ENCODE measurements at places on chromosomes 5 and 9. TPM values are rescaled to one million over a fixed set of nuclear protein-coding genes. Genes with fewer than 3 reads are reported as not detected.

Gene FAF2
- total RNA-seq, result 32.9 TPM

- DNase-seq, result no peak
These were observed 1622.5 kb downstream of the MAT2B start for GRCh38 chr5:165127941-165128340.

Gene SLC9A3
- total RNA-seq, result 1.3 TPM

DNA sequence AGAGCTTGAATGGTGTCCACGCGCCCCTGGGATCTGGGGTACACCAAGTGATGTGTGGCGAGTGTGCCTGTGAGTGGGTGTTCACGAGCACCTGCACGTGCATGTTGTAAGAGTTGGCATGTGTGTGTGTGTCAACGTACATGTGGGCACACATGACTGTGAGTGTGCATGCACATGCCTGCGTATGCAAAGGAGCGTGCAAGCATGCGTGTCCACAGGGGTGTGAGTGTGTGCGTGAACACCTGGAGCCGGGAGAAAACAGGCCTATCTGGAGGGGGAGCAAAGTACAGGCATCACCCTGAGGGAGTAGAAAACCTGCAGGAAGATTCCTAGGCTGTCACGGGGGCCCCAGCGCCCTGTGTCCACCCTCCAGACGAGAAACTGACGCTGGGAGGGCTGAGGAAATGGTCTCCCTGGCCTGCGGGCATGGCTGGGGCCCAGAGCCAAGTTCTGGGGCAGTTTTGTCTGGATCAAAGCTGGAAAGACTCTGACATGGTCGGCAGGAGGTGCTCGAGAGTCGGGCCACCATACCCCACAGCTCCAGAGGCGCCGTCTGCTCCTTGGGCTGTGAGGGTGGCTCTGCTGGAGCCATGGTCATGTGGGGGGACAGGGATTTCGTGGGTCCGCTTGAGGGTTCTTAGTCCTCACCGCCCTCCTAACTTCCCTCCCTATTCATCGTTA lies 31.8 kb downstream of the PTGES start:
- no peak for DNase-seq

- DNase-seq, result no peak
These were observed 69.9 kb downstream of the ACTBL2 start for GRCh38 chr5:57412680-57413079.

DNA sequence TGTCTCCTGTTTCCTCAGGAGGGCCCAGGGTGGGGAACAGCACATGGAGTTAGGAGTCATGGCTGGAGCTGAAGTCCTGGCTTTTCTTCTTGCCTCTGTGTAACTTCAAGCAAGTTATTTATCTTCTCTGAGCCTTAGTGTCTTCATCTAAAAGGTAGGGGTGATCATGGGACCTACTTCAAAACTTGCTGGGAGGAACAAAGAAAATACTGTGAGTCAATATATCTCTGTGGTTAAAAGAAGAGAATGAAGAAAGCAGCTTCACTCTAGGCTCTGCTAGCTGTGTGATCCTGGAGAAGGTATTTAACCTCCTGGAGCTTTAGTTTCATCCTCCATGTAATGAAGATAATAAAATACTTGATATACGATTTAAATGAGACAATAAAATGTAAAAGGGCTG lies 26.5 kb downstream of the AFAP1L1 start:
- DNase-seq, result no peak

DNA sequence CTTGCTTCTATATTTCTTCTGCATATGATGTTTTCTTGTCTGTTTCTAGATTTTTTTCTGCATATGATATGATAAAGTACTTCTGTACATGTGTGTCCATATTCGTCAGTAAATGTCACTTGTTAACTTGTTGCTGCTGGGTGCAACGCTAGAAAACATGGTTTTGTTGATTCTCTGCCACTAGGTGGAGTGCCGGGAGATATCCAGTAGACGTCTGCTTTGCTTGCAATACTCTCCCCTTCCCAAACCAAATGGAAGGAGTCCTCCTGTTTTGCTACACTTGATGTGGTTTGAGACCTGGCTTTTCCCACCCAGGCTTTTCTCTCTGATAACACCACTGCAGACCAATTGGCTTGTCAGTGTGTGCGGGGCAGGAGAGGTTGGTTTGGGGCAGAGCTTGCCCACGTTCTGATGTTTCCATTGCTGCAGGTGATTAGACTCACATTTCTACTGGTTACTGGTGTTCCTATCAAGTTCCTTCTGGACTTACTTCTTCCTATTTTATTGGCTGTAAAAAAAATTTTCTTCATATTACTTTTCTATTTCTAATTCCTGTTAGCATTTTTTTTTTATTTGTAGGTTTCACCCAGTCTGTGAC lies 900.0 kb upstream of the CDH10 start:
- peak; percentile 2 for DNase-seq

- DNase-seq, result no peak
These were observed 54.9 kb upstream of the N4BP3 start for GRCh38 chr5:178058321-178059012.

Gene NKD2
- total RNA-seq, result not detected

GRCh38 chr9:8895106-8895860 lies 1095.7 kb upstream of the DMAC1 start:
- no peak for DNase-seq

Gene WDR38
- not detected for total RNA-seq

Gene MAP1B
- total RNA-seq, result 305 TPM

DNA sequence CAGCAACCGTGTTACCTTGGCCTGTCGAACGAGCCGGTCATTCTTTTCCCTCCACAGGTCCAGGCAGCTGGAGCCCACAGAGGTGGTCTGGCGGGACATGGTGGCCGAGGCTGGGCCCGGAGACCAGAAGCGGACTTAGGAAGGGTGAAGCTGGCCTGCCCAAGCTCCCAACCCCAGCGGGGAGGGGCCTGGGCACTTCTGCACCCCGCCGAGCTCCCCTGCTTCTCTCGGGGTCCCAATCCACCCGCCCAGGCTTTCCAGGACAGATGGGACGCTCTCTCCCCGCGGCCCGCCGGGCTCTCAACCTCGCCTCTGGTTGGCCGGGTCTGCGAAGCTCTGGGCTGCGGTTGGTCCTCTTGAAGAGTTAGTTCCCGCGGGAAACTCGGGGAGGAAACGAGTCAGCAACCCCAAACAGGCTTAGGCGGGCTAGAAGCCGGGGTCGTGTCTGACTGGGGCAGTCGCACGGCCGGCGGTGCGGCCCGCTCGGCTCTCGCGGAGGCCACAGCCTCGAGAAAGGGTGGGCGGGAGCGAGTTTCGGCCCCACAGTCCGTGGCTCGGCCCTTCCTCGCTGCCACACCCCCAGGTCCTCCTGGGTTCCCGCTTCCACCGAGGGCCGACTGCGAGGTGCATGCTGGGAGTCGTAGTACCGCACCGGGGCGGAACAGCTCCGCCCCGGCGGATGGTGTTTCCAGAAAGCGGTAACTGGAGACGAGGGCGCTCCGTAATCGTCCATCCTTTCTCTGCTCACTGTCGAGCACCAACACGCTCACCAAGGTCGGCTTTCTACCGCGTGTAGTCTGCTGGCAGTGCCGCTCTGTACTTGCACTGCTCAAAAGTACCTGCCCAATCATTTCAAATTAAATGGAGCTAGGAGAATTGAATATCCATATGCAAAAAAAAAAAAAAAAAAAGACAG lies at the start of gene FANCG:
Gene FANCG, minus strand, starts transcription at position 517 of the 916 bp plus-strand sequence. Its CDS starts 418 bp downstream, at position 99.
- peak; percentile 44 for DNase-seq

GRCh38 chr9:112032743-112033142 lies 136.1 kb downstream of the UGCG start:
- DNase-seq, result no peak

- no peak for DNase-seq
These were observed 5.1 kb upstream of the CLINT1 start for GRCh38 chr5:157864067-157864466.

DNA sequence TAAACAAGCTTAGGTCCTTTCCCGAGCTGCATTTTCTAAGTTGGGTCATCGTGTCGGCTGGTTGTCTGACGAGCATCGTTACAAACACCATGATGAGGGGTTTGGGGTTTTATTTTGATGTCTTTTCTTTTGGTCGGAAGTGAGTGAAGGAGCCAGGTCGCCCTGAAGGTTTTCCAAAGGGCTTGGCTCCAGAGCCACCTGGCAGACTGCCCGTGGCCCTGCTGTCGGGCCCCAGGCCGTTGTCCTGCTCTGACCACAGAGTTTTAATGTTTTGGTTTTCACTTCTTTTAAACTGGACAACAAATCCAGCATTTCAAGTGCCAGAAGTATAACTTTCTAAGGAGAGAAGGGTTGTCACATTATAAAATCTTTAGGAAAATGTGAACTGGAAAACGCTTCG lies 42.3 kb downstream of the TENT4A start:
- DNase-seq, result no peak

- DNase-seq, result no peak
These were observed 218.3 kb downstream of the PBX3 start for GRCh38 chr9:125965477-125965876.

DNA sequence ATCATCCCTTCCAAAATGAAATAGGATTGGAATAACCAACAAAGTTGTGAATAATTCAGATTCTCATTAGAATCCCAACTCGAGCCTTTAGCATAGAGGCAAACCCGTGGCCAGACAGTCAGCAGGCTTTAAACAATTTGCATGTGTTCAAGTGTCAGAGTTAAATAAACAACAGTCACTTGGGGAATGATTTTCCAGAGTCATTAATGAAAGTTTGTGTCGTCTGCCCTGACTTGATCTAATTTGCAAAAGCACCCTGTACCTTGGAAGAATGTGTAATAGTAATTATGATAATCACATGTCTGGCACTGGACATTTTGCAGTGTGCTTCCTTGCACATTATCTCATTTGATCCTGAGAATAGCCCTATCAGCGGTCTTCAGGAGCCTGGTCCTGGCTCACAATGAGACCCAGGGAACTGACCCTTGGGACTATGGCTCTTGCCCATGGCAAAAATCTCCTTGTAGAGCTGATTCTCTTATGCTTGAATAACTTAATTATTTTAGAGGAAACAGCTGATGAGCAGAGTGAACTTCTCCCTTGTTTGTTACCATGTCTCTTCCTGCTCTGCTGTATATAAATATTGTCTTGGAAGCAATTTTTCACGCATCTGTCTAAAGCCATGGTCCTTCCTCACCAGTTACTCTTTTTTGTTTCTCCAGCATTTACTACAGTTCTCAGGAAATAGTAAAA lies 272.7 kb downstream of the NR3C1 start:
- DNase-seq, result no peak

DNA sequence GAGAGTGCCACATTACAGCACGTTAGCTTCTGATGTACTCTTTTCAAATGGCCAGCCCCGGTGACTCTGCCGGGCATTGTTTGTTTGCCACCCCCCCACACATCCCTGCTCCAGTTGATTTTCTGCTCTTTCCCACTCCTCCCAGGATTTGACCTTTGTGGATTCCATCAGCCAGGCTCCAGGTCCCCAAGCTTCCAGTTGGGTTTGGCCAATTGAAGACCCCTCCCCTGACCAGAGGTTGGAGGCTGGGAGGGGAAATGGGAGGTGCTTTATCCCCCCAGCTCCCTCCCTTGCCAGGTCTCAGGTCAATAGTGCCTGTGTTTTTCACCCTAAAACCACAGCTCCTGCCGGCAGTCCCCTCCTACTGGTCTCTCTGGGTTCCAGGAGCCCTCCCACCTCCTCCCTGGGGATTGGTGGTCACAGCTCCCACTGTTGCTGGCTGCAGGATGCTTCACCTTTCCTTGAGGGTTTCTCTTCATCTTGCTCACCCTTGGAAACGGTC lies 34.9 kb downstream of the IRF1 start:
- DNase-seq, result no peak

GRCh38 chr5:86075139-86075538 lies 542.6 kb upstream of the COX7C start:
- DNase-seq, result no peak

DNA sequence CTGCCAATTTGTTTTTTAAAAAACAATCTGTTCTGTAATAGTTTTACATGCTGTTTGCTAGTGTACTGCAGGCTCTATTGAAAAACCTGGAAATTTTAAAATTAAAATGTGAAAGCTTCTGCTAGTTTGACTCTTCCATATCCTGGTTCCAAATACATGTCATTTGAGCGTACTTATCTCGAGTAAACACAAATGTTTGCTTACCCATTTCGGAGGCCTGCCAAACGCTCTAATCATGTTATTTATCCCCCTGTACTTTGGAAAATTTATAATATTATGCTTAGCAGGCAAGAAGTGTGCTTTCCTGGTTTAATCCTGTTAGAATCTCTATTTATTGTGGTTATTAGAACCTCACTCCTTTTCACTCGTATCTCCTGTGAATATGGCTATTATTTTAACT lies 476.8 kb upstream of the CYLC2 start:
- DNase-seq, result no peak

- DNase-seq, result no peak
These were observed 28.4 kb upstream of the PITX1 start for GRCh38 chr5:135062216-135063055.

GRCh38 chr9:99377790-99378775 lies 156.0 kb downstream of the SEC61B start:
- no peak for DNase-seq

DNA sequence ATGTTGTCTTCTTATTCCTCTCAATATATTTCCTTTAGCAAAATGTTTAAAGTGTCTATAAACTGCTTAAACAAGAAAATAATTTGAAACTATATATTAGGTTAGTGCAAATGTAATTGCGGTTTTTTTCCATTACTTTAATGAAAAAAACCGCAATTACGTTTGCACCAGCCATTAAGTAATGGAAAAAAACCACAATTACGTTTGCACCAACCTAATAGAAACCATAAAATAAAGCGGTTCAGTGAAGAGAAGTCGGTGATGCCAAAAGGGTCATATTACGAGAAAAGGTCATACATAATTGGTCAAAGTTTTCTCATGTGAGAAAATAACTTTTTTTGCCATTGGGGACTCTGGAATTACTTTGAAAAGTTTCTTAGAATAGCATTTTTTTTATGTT lies 385.6 kb upstream of the ST8SIA4 start:
- no peak for DNase-seq

DNA sequence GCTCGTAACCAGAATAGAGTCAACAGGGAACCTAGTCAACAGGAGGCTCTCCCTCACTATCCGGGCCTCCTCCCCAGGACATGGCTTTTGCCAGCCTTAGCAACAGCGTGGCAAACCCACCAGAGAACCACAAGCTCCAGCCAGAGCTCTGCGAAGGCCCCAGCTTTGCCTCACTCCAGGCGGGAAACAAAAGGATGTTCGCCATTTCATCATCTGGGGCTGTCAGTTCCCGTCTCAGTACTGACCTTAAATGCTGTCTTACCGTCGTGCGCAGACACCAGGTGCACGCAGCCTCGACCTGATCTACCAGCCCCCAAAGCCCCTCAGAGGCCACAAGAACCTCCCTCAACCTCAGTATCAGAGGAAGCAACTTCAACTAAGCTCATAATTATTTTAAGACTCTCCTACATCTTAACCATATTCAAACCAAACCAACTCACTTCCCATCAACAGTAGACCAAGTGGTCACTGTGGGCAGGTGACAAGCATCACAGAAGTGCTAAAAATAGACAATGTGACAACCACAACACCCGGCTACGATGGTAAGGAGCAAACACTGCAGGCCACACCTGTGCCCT lies 71.4 kb downstream of the SEMA4D start:
- no peak for DNase-seq

Data from epithelial cell of proximal tubule (primary cell).